Nephron progenitor cell (in vitro differentiated cells): ENCODE measurements at places on chromosomes 2 and 18.

DNA sequence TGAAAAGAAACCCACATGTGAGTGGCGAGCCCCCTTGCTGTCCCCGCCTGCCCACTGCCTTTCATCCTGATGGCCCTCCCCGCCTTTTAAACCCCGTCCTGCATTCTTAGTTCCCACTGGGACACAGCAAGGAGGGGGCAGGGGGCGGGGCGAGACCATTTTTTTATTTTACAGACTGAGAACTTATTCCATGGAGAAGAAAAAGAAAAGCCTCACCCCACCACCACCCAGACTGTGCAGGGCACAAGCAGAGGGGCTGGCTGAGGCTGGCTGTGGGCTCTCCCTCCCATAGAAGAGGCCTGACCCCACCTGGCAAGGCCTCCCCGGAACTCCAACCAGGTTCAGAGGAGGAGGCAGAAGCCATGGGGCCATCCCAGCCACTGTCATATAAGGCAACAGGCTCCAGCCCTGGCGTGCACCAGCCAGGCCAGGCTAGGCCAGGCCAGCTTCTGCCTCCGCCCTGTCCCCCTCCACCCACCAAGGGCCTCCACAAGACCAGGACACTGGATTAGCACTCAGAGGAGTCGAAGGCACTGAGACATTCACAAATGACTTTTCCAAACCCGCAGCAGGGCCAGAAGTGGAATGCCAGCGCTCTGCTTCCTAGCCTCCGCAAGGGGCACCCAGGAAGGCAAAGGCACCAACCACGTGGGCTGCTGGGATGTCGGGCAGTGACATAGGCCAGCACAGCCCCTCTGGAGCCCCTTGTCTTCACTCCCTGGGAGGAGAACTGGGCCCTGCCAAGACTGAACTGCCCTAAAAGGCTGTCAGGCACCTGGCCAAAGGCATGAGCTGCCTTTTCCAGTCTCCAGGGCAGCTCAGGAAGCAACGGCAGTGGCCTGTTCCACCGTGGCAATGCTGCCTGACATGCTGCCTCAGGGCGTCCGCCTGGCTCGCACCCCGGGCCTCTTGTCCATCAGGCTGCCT, 37.5 kb upstream of the SEMA4C start:
- peak; percentile 64 for DNase-seq

GRCh38 chr2:27016801-27017325, 15.9 kb upstream of the TMEM214 start:
- DNase-seq: peak; percentile 60

- peak; percentile 81 for DNase-seq
Measured at GRCh38 chr2:84881581-84882413, 913 bp upstream of the TRABD2A start.

DNA sequence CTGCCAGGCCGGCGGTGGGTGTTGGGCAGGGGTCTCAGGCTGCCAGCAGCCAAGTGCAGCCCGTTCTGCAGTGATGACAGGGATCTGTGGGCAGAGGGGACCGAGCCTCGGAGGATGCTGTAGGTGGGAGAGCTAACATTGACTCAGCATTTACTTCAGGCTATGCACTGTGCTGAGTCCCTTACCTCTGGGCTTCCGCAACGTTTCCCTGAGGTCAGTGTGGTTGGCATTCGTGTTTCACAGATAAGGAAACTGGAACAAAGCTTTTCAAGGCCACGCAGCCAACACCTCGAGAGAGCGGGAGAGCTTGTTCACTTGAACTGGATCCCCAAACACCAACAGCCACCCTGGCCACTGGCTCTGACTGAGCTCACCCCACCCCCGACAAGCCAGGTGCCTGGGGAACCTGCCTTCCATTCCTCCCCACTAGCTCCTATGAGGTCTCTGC, 839 bp upstream of the GPR148 start:
- no peak for DNase-seq

DNA sequence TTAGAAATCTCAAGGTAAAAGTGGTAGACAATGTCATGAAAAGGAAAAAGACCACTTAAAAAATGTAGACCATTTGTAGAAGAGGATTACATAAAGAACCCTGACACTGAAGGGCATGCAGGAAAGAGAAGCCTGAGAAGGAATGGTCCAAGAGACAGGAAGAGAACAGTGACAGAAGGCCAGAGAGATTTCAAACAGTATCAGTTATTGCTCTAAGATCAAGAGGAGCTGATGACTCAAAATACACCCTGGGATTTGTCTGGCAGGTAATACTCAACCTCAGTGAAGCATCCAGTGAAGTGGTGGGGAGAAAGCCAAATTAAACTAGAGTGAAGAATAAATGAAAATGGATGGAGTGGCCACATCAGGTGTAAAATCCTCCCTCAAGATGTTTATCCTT, 100.5 kb downstream of the PDE11A start:
- DNase-seq: no peak

DNA sequence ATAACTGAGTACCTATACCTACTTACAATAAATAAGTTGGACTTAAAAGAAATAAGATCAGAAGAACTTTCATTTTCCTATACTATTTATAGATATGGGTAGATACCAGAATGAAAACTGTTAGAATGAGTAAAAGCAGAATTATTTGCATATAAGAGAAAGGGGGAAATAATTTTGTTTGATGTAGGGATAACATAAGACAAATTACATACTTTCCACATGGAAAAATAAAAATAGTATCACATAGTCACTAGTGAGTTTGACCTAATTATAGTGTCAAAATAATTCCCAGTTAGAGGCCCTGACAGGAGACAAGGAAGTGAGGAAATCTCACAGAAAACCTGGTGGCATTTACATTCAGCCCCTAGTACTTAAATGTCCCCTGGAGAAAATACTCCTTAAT, 28.6 kb downstream of the KCMF1 start:
- no peak for DNase-seq

DNA sequence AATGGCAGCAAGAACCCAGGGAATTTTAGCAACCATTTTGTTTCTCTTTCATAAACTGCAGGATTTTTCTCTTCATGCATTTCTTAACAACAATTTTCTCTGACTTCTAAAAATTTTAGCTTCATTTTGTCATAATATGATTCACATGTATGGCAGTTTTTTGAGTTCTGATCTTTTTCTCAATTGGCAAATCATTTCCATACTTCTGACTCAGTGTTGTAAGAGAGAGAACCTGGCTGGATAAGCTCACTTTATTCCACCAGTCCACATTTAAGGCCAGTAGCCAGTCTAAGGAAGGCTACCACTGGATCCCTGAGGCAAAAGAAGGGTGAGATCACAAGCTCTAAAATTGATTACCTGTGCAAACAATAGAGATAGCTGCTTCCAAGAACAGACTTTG, 42.8 kb upstream of the COL3A1 start:
- no peak for DNase-seq

DNA sequence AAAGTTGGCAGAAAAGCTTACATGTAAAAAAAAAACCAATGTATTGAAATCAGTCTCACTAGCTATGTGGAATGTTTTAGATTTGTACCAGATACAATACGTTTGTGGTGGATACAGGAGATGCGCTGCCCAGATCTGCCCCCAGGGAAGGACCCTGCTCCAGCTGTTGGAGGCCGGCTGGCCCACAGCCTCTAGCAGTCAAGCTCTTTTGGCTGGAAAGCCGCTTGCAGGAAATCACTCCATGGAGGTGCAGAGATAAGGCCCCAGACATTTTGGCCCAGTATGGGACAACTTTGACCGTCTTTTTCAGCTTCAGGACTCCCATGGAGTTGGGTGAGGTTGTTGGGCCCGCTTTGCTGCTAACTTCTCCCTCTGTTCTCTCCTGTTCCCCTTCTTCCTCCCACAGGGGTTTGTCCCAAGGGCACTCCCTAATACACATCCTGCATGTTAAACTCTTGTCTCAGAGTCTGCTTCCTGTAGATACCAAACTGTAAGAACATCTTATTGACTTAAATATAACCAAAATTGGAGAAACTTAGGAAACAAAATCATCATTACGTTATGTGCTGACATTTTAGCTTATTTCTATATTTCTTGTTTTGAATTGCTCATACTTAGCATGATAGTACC, 1.7 kb upstream of the QPCT start:
- DNase-seq: no peak

GRCh38 chr18:52237551-52237950, 102.4 kb upstream of the DCC start:
- no peak for DNase-seq

GRCh38 chr2:105510761-105511528, 112.1 kb upstream of the FHL2 start:
- DNase-seq: no peak

- DNase-seq: no peak
Measured at GRCh38 chr2:30358351-30358750, 88.7 kb upstream of the LCLAT1 start.

GRCh38 chr2:133413863-133414262, 154.4 kb downstream of the NCKAP5 start:
- DNase-seq: no peak

- no peak for DNase-seq
Measured at GRCh38 chr18:6734726-6735430, 5.4 kb downstream of the ARHGAP28 start.

- DNase-seq: no peak
Measured at GRCh38 chr2:47778698-47779425, 4.1 kb upstream of the MSH6 start.

DNA sequence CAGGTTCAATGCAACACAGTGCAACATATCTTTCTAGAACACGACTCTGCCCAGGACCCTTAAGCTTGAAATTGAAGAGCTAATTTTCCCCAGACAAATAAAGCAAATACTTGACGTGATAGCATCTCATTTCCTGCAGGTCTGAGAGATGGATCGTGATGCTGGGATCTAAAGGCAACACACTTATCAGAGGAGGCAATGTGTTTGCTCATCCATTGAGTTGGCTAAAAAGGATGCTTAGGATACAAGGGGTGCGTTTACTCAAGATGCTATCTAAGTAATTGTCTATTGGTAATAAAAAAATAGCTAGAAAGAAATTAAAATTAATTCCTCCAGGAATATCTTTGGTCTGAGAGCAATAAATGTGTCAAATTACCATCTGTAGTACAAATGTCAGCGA, 129.0 kb downstream of the SOCS6 start:
- DNase-seq: no peak

DNA sequence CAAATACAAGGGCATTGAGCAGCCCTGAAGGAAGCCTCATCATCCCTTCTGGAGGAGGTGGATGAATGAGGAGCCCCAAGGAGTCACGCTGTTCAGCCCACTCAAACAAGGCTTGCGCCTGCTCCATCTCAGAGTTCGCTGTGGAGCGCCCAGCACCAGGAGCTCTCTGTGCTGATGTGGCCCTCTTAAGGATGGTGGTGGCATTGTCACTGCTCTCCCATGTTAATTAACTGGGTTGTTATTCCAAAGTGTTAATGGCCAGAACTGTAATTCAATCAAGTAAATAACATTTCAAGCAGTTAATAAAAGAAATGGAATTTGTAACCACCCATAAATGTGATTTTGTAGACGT, 726.0 kb upstream of the RAB6C start:
- peak; percentile 18 for DNase-seq

DNA sequence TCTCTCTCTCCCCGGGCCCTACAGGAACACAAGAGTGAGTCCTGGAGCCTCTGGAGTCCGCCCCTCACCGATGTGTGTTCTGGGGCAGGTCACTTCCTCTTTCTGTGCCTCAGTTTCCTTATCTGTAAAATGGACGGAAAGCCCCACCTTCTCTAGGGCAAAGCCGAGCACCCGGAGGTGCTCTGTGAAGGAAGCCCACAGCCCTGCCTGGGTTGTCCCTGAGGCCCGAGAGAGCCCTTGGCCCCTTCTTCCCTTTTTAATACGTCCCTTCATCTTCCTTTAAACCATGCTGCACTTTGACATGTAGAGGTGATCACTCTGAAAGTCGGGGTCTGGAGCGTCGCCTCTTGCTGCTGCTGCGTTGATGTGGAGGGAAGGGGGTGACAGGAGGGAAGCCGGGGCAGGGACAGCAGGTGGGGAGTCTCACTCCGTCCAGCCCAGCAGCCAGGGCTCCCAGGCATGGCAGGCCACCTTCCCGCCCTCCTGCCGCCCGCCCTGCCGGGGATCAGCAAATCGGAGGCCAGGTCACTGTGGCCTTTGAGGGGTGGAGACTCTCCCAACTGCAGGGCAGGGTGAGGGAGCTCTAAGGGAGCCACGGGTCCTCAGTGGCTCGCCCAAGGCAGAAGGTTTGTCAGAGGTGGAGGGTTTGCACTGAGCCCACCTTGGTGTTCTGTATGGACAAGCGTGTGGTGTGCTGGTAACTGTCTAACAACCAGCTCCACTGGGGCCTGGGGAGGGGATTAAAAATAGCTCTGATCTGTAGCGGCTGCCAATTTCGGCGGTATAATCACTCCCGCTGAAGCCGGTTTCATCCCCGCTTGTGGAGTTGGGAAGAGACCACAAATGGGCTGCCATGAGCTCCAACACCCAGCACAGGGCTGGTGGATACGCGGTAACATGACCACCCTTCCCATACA, 135.9 kb upstream of the ID2 start:
- no peak for DNase-seq

DNA sequence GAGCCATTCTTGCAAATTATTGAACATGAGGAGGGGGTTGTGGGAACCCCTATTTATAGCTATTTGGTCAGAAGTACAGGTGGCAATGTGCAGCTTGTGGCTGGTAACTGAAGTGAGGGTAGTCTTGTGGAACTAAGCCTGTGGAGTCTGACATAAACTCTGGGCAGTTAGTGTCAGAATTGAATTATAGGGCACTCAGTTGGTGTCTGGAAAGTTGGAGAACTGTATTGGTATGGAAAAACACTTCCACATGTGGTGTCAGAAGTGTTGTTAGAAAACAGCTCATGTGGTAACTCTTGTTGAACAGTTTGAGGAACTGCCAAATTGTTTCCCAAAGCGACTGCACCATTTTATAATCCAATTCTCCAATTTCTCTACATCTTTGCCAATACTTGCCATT, 7.5 kb downstream of the RALBP1 start:
- no peak for DNase-seq

DNA sequence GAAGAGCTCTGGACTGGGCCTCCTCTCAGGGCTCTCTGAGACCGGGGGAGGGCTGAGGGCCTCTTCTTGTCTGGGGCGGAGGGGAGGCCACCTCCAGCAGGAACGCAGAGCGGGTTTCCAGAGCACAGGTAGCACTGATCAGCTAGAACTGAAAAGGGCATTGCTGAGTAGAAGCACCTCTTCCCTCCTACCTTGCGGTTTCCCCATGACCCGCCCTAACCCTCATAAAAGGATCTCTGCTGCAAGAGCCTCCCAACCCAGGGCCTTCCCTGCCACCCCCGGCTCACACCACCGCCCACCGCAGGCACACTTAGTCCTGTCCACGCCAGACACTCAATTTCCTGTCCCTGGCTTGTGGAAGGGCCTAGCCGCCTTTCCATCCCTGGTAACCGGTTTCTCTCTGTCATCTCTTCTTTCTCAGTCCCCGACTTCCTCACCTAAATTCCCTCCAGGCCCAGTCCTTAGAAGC, 966 bp downstream of the ADCY3 start:
- DNase-seq: peak; percentile 31

DNA sequence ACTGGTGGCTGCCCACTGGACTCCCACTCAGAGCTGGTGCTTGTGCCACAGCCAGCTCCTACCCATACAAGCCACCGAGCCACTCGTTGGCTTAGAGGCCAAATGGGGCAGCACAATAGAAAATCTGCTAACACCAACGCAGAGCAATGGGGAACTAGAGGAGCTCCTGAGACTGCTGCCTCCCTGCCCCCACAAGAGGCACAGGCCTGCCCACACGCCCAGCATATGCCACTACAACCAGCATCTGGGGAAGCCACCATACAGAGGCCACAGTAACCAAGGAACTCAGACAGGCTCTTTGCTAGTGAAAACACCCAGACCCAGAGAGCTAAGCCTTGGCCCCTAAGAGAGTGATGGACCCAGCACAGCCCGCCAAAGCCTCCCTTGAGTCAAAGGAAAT, 231.2 kb upstream of the RAB6C start:
- no peak for DNase-seq
